SK-N-MC (cell line): ENCODE measurements at places on chromosomes 6 and 20.

GRCh38 chr6:145602726-145603326 is 132.5 kb downstream of the EPM2A start:
- no peak for DNase-seq

DNA sequence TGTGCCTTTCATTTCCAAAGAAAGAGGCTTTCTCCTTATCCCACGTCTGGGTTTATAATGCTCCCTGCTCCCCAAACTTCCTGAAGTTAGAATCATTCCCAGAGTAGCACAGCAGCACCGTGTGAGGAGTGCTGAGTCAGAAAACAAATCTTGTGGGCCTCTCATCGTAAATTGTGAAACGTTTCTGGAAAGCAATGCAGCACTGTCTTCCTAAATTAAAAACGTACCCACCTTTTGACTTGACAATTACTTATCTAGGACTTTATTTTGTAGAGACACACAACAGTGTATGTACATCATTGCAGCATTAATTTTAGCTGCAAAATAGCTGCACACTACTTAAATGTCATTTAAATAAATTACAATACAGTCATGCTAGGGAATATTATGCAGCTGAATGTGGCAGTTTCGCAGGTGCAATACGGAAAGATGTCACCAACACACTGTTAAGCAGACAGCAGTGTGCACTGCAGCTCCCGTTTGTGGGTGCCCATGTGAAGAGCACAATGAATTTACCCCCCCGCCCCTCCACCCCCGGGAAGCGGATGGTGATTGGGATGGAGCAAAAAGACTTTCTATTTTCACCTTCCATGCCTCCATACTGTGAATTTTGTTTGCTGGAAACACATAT is 30.8 kb downstream of the RRBP1 start:
- no peak for DNase-seq

DNA sequence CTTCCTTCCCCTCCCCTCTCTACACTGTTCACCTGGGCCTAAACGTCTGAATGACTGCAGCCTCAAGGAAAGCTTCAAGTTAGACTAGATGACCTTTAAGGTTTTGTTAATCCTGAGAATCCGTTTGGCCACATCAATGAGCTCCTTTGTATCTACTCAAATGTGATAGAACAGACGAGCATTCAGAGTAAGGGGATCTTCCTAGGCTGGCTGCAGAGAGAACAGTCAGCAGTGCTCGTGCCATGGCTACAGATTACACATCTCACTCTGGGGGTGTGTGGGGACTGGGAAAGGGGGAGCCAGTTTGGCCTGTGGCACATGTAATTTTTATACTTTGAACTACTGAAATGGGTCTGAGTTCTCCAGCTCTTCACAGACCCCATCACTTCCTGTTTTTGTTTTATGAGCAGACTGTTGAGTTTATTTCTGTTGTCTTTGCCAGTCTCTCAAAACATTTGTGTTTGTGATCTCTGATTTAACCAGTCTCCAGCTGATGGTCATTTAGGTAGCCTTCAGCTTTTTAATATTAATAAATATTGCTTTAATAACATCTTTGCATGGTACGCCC is 50.9 kb downstream of the KCNS1 start:
- no peak for DNase-seq

DNA sequence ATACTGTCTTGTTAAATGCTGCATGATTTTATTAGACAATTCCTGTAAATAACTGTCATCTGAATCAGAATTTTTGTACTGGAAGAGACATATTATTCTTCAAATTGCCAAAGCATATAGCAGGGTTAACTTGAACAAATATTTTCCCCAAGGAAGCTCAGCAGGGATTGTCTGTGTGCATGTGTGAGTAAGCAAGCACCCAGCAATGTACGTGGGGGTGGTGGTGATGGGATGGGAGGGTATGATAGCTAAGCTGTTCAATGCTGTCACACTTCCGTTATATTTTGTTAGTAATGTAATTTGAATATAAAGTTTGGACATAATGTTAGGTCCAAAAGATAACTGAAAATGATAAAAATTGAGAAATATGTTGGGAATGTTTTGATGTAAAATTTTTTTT is 118.1 kb downstream of the MYB start:
- no peak for DNase-seq

DNA sequence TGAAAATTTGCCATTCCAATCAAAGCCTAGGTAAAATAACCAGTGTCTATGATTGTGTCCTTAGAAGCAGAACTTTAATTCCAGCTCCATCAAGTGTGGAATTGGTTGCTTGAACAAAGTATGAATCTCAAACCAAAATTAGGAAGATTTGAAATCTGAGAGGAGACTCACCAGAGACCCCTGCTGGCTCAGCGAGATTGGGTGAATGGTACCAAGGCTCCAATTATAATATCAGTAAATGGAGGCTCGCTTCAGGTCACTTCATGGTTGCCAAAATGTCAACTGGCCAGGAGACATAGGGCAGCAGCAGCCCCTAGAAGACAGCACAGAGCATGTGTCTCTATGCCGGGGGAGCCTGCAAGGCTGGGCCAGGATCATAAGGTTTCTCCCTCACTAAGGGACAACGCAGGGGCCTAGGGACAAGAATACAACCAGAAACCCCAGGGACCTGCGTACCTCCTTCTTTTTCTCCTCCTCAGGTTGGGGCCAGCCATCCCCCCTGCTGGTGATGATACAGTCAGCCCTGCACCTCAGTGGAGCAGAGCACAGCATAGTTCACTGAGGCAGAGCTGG is 14.0 kb downstream of the RBL1 start:
- DNase-seq, result no peak

- DNase-seq, result no peak
Measured at GRCh38 chr6:163986313-163986712, 571.8 kb downstream of the QKI start.

DNA sequence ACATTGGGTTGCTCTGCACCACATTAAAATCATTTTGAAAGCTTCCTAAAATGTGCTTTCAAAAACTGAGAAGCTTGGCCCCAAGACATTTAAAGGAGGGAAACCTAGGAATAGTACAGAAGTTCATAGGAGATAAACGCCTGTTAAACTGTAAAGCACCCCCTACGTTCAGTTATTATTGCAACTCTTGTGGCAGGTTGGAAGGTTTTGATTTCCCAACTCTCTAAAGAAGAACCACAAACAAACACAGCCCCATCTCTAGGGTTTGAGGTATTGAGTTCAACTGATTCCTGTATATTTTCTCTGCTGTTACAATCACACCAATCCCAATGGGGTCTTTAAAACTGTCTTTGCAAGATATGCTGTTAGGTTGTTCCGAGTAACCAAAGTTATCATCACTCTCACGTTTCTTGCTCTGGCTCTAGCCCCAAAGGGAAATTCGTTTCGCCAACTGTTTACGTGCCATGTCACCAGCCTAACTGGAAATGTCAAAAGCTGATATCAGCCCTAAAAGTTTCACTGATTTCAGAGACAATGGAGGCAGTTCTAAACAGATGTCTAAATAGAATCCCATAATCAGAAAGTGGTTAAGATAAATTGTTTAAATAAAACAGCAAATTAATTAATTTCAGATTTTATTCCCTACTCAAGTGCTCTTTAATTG is 12.1 kb downstream of the TFAP2A start:
- DNase-seq, result no peak

DNA sequence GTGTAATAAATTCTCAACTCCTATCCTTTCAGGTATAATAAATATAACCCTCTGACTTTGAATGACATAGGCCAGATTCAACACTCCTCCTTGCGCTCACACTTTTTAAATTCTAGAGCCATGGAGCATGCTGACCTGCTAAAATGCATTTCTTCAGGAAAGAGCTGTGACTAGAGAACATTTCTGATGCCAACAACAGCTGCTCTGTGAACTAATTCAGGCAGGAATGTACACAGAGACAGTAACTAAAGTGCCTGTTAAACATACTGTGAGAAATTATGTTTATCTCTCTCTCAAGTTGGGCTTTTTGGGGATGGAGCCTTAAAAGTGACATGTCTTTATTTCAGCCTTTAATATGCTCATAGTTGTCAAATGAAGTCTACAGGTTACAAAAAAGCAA is 8.3 kb downstream of the NHSL1 start:
- DNase-seq, result no peak

GRCh38 chr6:157638779-157639178 is 184.3 kb upstream of the SNX9 start:
- DNase-seq, result no peak

DNA sequence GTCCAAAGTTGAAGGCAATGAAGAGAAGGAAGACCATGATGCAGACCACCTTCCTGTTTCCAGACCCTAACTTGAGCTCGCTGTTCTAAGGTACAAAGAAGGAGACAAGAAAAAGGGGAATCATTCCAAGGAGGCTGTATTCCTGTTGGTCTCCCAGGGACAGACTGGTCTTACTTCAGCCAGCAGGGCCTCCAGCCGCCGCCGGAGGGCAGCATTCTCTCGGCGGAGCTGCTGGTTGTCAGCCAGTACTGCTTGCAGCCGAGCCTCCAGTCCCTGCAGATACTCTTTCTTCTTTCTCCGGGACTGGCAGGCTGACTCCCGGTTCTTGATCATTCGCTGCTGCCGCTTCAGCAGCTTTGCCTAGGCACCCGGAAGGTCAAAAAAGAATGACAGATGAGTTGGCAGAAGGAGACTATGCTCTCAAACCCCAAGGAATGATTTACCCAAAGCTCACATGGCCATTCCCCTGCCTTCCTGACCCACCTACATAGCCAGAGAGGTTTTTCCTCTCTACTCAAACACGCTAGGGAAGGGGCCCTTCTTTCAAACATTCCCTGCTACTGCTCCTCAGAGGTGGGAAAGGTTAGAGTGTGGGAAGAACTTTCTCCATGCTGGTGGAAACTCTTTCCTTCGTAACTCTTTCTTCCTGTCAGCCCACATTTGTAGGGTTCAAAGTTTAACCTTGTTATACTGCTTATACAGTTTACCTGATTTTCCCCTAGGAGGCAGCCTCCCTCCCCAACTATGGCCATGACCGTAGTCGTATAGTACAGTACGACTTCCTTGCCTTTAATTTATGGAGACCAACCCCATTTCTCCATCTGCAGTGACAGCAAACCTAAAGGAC is 9.0 kb downstream of the ATF6B start:
- DNase-seq, result no peak

- DNase-seq, result no peak
Measured at GRCh38 chr6:44111434-44112417, 15.5 kb downstream of the MRPL14 start.

DNA sequence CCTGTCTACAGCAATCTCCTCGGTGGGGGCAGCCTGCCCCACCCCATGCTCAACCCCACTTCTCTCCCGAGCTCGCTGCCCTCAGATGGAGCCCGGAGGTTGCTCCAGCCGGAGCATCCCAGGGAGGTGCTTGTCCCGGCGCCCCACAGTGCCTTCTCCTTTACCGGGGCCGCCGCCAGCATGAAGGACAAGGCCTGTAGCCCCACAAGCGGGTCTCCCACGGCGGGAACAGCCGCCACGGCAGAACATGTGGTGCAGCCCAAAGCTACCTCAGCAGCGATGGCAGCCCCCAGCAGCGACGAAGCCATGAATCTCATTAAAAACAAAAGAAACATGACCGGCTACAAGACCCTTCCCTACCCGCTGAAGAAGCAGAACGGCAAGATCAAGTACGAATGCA is 19.4 kb downstream of the PRDM1 start:
- no peak for DNase-seq

- no peak for DNase-seq
Measured at GRCh38 chr6:161057103-161058091, 65.8 kb downstream of the MAP3K4 start.

GRCh38 chr20:5504061-5504739 is 187.4 kb upstream of the PROKR2 start:
- no peak for DNase-seq

GRCh38 chr6:10510592-10511367 is 10.4 kb upstream of the GCNT2 start:
- no peak for DNase-seq

DNA sequence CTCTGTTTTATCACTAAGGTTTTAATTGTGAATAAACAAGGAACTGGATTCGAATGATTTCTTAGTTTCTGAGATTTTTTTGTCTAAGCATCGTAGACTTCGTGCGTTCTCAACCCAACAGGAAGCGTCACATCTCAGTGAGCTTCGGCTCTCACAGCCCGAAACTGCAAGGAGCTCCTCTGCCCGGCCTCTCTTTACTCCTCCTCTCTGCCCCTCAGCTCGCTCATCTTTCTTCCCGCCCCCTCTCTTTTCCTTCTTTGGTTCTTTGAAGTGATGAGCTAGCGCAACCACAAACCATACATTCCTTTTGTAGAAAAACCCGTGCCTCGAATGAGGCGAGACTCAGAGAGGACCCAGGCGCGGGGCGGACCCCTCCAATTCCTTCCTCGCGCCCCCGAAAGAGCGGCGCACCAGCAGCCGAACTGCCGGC is 480 bp upstream of the NT5E start:
- no peak for DNase-seq

DNA sequence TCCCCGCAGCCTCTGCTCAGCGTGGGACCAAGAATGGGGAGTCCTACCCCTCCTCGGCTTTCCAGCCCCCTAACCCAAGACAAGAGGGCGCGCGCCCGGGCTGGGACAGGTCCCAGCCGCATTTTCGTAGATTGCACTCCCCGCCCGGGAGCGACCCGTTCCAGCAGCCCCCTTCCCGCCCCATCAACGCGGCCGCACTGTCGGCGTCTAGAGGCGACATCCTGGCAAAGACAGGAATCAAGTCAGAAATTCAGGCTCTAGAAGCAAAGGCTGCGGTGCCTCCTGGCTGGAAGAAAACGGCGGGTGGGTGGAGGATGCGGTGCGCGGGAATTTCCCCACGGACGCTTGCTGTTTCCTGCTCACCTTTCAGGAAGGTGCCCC is 957 bp downstream of the PROKR2 start:
- DNase-seq, result no peak

- no peak for DNase-seq
Measured at GRCh38 chr6:167861424-167861823, 34.7 kb downstream of the AFDN start.

DNA sequence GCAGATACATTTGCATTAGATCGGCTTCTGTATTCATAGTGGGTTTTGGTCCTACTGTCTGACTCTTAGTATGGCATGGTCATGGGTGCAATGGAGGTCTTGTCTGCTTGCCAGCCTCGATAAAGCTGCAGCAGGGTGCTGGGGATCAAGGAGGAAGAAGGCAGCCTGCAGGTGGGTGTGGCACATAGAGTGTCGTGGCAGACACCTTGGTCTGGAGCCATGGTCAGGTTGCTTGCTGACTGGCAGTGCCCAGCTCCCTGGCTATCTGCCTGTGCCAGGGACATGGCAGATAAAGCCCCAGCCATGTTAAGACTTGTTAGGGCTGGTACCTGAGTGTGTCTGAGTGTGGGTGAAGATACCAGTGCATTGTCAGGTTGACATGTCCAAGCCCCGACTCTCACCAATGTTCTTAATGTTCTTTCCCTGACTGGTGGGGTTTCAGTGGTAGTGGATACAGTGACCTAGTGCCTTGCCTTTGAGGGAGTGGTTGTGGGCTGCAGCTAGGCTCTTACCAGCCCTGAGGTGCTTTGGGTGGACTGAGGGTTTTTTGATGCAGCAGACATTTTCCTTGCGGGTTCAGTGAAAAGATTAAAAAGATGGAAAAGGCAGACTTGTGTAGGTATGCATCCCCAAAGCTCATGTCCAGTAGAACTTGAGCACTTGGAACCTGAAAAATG is 1.8 kb downstream of the FAM83D start:
- no peak for DNase-seq
